Naive thymus-derived CD8-positive, alpha-beta T cell (primary cell): ENCODE measurements at places on chromosomes 3 and 15. TPM values are rescaled to one million over a fixed set of nuclear protein-coding genes. Genes with fewer than 3 reads are reported as not detected.

GOLGA8K gene
- total RNA-seq = 0.49 TPM

SH2D7 gene
- not detected for total RNA-seq

RLBP1 gene
- not detected for total RNA-seq

DZIP1L gene
- total RNA-seq = not detected

LSAMP gene
- not detected for total RNA-seq

ISLR gene
- not detected for total RNA-seq

ZNF385D gene
- not detected for total RNA-seq

SLC12A1 gene
- not detected for total RNA-seq

TRPM1 gene
- not detected for total RNA-seq

DNA sequence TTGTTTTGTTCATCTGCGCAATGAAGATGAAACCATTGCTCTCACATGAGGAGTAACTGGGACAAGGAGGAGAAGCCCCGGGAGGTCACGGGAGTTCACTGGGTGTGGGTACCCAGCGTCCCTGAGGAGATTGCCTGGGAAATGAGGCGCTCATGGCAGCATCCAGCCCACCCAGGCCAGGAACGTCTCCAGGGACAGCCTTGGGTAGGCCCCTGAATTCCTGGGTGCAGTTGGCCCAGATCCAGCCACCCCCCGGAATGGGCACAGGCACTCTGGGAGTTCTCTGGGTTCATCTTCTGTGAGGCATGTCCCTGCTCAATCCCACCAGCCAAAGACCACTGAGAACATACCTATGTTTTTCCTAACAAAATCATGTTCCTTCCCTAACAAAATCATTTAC lies 18.5 kb downstream of the BFSP2 start:
- H3K36me3 ChIP-seq = no peaks in the 10 kb centered on the region
- H3K27ac ChIP-seq = no peak overlapping the region
- no peak overlapping the region for H3K4me3 ChIP-seq
- no peak for DNase-seq
- peaks cover 3% of the 10 kb centered on the region for H3K4me1 ChIP-seq
- no peaks in the 10 kb centered on the region for H3K27me3 ChIP-seq

- peaks cover 4% of the 10 kb centered on the region for H3K27me3 ChIP-seq
- no peak for DNase-seq
- no peak overlapping the region for H3K27ac ChIP-seq
- peaks cover 5% of the 10 kb centered on the region for H3K36me3 ChIP-seq
Measured at GRCh38 chr15:80885016-80885579, 104.5 kb downstream of the MESD start.

DNA sequence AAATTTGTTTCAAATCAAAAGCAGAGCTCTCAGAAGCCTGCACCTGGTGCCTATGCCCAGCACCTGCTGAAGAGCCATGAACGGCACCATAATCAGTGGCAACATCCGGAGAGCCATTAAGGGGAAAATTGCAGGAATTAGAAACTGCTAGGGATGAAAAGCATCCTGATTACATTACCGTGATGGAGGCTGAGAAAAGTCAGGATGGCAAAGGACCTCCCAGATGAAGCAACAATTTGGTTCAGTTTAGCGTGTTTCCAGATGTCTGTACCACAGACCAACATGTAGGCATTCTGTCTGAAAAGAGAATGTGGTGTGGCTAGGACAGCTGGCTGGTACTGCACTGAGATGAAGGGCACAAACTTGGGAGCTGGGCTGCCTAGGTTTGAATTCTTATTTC lies 106.1 kb downstream of the EOMES start:
- no peaks in the 10 kb centered on the region for H3K4me1 ChIP-seq
- no peak overlapping the region for H3K27ac ChIP-seq
- no peaks in the 10 kb centered on the region for H3K27me3 ChIP-seq
- H3K36me3 ChIP-seq = peaks cover 15% of the 10 kb centered on the region
- DNase-seq = no peak

GRCh38 chr3:54357301-54357700 lies 234.9 kb downstream of the CACNA2D3 start:
- no peaks in the 10 kb centered on the region for H3K36me3 ChIP-seq
- peaks cover 8% of the 10 kb centered on the region for H3K27me3 ChIP-seq
- no peak for DNase-seq
- H3K4me3 ChIP-seq = no peak overlapping the region
- H3K4me1 ChIP-seq = no peaks in the 10 kb centered on the region

DNA sequence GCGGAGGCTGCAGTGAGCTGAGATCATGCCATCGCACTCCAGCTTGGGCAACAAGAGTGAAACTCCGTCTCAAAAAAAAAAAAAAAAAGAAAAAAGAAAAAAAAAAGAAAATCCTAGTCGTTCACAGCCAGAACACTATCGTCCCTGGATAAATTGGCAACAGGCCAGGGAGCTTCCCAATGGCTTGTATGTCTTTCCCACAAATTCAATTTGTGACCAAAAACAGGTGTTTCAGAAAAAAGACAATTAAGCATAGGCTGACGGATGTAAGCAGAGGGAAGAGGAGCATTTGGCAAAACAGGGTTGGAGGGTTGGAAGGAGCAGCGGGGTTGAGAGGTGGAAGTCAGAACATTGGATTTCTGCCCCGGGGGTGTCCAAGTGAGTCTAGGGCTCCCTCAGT lies 8.5 kb downstream of the EPB42 start:
- DNase-seq = no peak
- no peaks in the 10 kb centered on the region for H3K36me3 ChIP-seq
- no peak overlapping the region for H3K4me3 ChIP-seq
- H3K27me3 ChIP-seq = peaks cover 13% of the 10 kb centered on the region
- no peak overlapping the region for H3K27ac ChIP-seq
- peaks cover 2% of the 10 kb centered on the region for H3K4me1 ChIP-seq

DNA sequence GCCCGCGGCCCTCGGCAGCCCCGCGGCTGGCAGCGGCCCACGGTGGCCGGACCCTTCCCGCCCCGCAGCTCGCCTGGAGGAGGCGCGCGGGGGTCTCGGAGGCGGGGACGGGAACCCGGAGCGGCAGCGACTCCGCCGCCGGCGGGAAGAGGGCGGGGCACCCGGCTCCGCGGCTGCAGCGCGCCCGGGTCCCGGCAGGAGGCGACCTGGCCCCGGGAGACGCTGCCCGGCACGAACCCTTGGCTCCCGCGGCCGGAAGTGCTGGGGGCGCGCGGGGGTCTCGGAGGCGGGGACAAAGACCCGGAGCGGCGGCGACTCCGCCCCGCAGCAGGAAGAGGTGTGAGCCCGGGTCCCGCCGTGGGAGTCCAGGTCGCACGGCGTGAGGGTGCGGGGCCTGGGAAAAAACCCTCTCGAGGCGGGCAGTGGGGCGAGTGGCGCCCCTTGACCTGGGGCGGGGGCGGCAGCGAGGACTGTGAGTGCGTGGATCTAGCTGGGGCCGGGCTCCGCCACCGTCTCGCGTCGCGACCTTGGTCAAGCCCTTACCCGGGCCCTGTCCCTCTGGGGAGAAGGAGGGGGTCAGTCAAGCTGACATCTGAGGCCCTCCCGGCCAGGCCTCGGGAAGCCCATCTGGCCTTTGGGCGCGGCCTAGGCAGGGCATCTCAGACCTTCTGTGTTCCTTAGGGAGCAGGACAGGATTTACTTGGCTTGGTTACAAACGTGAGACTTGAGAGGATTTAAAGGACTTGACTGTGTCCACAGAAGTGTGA lies at the start of gene CIB2:
TSS of gene CIB2 (minus strand) at position 151 of the 767 bp plus-strand sequence. CDS start 230 bp downstream, outside the sequence.
- H3K4me3 ChIP-seq = peak within 1 kb of the TSS; percentile 77
- H3K27me3 ChIP-seq = no peaks in the 10 kb centered on the region
- peak within 1 kb of the TSS; percentile 94 for H3K27ac ChIP-seq
- no peaks in the 10 kb centered on the region for H3K36me3 ChIP-seq
- peak; percentile 80 for DNase-seq

GRCh38 chr3:47347217-47347801 lies 33.5 kb upstream of the PTPN23 start:
- H3K4me3 ChIP-seq = no peak overlapping the region
- H3K27me3 ChIP-seq = no peaks in the 10 kb centered on the region
- no peak for DNase-seq
- peaks cover 6% of the 10 kb centered on the region for H3K36me3 ChIP-seq
- peaks cover 9% of the 10 kb centered on the region for H3K4me1 ChIP-seq
- H3K27ac ChIP-seq = peak overlapping the region; percentile 76

DNA sequence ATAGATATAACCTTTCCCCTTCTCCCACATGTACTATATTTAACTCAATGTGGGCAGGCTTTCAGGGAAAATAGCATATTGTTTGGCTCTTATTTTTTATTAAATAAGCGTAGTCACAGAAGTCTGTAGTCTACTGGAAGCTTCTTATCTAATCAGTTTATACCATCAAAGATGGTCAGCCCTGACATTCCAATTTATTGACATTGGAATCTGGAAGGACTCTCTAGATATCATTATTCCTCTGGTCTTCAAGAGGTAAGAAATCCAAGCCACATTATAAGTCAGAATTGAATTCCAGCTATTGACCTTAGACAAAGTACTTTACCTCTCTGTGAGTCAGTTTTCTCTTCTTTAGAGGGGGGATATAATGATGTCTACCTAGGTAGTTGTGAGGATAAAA lies 38.5 kb upstream of the SCAANT1 start:
- peaks cover 26% of the 10 kb centered on the region for H3K4me1 ChIP-seq
- H3K27me3 ChIP-seq = no peaks in the 10 kb centered on the region
- H3K36me3 ChIP-seq = peaks cover 28% of the 10 kb centered on the region
- no peak overlapping the region for H3K27ac ChIP-seq

DNA sequence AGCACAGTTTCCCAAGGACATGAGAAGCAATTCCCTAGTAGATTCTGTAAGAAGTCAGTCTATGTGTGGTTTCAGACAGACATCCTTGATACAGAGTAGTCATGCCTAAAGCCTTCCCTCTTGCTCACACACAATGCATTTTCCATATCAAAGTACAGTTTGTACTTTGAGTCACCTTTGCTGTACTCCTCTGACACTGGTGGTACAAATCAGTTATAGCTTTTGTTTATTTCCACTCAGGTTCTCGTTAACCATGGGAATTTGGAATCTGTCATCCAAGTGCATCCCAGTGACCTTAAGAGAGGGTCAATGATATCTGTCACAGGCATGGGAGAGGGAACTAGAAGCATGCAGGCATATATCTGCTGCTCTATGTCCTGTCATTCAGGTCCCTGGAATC lies 3.6 kb upstream of the GNB4 start:
- H3K4me3 ChIP-seq = no peak overlapping the region
- no peak for DNase-seq
- H3K27ac ChIP-seq = no peak overlapping the region

DNA sequence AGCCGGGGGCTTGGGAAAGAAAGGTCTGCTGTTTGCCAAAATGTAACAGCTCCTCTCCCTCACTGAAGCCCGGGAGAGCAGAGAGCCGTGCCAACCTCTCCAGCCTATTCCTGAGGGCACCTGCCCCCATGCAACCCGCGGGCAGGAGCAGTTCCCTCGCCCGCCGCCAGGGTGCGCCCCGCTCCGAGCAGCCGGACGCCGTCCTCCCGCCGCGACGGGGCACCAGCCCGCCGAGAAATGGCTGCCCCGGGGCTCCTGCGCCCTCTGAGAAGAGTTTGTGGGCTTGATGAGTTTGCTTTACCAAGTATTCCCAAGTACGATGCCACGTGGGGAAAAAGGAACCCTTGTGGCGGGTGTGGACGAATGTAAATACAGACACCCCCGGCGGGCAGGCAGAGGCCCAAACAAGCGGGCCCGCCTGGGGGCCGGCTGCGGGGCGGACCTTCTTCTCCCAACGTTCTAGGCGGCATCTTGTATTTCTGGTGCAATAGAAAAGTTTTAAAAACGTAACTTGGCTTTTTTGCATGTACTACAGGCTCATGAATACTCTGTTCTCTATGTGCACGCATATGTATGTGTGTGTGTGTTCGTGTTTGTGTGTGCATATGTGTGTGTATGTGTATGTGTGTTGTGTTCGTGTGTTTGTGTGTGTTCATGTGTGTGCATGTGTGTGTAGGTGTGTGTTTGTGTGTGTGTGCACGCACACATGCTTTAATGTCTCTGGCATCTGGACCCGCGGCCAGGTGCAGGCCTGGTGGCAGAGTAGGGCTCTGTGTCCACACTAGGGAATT lies 162.9 kb downstream of the CHSY1 start:
- H3K27ac ChIP-seq = no peak overlapping the region
- H3K27me3 ChIP-seq = no peaks in the 10 kb centered on the region
- peak; percentile 51 for DNase-seq

DNA sequence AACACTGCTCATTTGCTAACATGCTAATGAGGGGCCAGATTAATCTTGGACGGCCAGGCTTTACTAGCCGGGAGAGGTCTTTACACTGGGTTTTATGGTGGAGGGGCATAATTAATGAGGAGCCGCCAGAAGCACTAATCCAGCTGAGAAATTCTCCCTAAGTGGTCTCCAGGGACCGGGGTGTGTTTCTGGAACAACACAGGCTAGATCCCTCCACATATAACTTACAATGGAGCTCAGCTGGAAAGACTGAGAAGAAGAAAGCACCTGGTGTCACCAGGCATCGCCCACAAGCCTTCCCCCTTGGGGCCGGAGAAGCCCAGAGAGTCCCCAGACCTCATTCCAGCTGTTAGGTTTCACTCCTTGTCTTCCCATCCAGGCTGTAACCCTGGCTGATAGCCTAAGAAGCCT lies 127.5 kb downstream of the MEGF11 start:
- H3K27ac ChIP-seq = no peak overlapping the region
- no peak for DNase-seq
- no peak overlapping the region for H3K4me3 ChIP-seq
- no peaks in the 10 kb centered on the region for H3K4me1 ChIP-seq
- peaks cover 8% of the 10 kb centered on the region for H3K27me3 ChIP-seq

GRCh38 chr3:33299395-33300081 lies 22.3 kb downstream of the FBXL2 start:
- H3K27ac ChIP-seq = no peak overlapping the region
- no peak for DNase-seq
- no peak overlapping the region for H3K4me3 ChIP-seq
- H3K4me1 ChIP-seq = no peaks in the 10 kb centered on the region
- no peaks in the 10 kb centered on the region for H3K27me3 ChIP-seq

- H3K27me3 ChIP-seq = peaks cover 12% of the 10 kb centered on the region
- H3K4me3 ChIP-seq = no peak overlapping the region
- no peaks in the 10 kb centered on the region for H3K36me3 ChIP-seq
- H3K4me1 ChIP-seq = peaks cover 5% of the 10 kb centered on the region
- no peak overlapping the region for H3K27ac ChIP-seq
- DNase-seq = no peak
Measured at GRCh38 chr3:149450281-149450680, 24.2 kb upstream of the TM4SF4 start.

DNA sequence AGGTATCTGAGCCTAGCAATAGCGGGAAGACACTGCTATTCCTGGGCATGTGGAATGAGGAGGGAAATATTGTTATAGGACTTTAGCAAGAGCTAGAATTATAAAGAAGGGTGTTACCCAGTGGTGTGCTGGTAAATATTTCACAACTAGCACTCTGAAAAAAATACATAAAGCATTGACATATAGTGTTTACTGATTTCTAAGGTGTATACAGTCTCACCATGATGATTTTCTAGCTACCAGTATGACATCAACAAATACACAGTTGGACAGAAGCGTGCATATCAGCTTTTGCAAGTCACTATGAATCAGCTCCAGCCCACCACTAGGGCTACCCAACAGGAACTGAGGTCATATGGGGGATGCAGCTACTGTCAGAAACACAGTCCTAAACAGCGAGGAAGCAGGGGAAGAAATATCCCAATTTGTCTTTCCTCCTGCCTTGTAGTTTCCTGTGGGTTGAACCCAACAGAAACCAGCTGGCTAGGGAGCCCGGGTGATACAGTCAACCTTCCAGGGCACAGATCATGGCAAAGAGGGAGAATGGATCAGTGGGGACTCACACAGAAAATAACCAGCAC lies 39.6 kb downstream of the HGD start:
- no peaks in the 10 kb centered on the region for H3K36me3 ChIP-seq
- H3K27me3 ChIP-seq = no peaks in the 10 kb centered on the region
- no peak overlapping the region for H3K27ac ChIP-seq
